ENCODE measurements at places on chromosomes 1 and 21.

DNA sequence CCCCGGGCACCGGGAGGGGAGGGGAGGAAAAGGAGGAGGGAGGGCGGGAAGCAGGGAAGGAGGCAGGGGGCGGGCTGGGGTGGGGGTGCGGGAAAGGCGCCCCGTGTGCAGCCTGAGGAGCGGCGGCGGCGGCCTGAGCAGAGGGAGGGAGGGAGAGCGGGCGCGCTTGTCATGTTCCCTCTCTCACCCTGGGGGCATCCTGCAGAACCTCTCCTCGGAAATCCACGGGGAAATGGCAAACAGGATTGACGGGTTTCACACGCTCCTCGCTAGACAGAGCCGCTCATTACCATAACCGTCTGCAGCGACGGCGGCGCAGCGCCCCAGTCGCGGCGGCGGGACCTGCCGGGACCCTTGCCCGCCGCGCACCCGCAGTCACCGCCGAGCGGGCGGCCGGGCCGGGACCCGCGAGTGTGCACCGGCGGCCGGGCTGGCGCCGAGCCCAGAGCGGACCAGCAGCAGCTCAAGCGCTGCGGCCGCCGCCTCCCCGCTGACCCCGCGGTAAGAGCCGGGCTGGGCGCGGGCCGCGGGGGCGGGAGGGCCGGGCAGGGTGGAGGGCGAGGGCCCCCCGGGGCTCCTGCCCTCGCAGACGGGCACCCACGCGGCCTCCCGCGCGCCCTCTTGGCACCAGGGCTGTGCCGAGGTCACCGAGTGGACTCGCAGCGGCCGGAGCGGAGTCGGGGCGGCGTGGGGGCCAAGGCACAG lies at the start of gene SERTAD4:
SERTAD4 (plus strand) TSS at position 286 of the 705 bp plus-strand sequence. CDS start 5,165 bp downstream, outside the sequence.
- DNase-seq = no peak

DNA sequence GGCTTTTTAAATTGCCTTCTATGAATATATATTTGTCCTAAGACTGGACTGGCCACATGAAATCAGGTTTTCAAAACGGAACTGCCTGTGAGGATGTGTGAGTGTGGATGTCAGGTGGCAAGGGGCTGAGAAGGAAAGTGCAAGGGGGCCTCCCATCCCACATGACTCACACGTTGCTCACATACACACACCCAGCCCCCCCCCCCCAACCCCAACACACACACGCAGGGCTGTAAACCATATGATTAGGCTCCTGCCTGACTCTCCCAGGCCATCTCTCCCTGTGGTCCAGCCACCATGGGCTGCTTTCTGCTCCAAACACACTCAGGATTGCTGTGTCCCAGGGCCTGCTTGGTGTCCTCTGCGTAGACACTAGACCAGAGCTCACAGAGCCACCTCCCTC lies 22.4 kb downstream of the DEGS1 start:
- DNase-seq = peak; percentile 55

GRCh38 chr1:80244372-80244771 lies 1237.8 kb upstream of the ADGRL4 start:
- no peak for DNase-seq

- no peak for DNase-seq
These were observed 120.5 kb upstream of the KLHDC7A start for GRCh38 chr1:18360251-18360650.

GRCh38 chr1:241658081-241658793 lies 6.2 kb downstream of the WDR64 start:
- no peak for DNase-seq

DNA sequence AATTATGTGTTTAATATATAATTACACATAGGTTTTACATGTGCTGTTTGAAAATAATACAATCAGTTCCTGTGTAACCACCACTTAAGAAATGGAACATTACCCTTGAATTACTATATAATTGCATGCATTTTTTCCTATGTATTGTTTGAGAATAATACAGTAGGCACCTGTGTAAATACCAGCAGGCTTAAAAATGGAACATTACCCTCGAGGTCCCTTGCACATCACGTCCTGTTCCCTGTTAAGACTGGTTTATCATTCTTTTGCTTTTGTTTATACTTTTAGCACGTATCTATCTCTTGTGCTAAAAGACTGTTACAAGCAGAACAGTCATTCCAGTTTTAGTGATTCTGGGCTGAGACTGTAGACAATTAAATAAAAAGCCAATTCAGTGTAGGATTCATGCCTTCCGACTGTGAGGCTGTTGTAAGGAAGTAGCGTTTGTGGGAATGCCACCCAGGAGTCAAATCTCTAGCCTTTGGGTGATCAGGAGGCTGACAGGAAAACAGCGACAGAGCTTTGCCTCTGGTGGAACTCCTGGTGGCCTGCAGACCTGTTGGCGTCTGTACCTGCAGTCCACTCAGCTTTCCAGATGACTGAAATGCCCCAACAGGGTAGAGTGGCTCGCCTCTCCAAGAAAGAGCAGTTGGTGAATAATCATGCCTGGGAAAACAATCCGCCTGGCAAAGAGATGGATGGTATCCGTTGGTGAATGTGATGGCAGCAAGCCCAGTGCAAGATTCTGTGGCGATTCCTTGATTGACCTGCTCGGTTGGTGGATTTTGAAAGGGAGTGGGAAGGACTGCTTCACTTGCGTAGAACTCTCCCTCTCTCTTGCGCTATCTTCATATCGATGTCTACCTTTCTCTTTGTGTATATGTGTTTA lies 58.0 kb downstream of the DISC1 start:
- DNase-seq = no peak

- DNase-seq = peak; percentile 25
These were observed 24.9 kb upstream of the GRHL3 start for GRCh38 chr1:24294228-24294672.

- DNase-seq = no peak
These were observed 3.4 kb downstream of the CLCA1 start for GRCh38 chr1:86472152-86472551.

- no peak for DNase-seq
These were observed 73.1 kb upstream of the SCCPDH start for GRCh38 chr1:246651012-246651695.

DNA sequence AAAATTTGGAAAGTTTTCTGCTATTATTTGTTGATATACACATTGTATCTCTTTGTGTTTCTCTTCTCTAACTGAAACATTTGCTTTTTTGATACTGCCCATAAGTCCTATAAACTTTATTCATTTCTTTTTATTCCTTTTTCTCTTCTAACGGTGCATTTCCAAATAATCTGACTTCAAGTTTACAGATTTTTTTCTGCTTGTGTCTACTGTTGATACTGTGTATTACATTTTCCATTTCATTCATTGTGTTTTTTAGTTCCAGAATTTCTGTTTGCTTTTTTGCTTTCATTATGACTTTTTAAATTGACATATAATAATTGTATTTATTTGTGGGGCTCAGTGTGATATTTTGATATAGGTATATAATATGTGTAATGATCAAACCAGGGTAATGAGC lies 38.3 kb upstream of the PLA2G2A start:
- no peak for DNase-seq

- no peak for DNase-seq
These were observed 215.8 kb downstream of the COL24A1 start for GRCh38 chr1:85940656-85941306.

- DNase-seq = no peak
These were observed 132.0 kb downstream of the SYF2 start for GRCh38 chr1:25100151-25100833.

DNA sequence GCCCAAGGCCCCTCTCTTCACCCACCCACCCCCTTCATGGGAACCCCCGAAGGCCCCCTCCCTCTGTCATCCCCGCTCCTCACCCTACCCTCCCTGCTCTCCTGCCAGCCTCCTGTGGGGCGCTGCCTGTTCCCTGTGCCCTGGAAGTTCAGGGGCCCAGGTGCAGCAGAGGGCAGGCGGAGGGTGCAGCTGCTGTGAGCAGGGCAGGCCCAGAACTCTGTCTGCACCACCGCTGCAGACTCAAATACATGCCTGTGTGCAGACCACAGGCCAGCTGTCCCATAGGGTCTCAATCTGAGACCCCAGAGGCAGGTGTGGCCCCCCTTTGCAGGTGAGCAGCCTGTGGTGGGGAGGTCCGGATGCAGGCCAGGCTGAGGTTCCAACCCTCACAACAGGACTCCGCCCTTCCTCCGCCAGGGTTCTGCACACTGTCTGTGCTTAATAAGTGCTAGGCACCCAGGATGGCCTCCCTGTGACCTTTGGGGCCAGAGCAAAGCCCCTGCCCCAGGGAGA lies 62.5 kb downstream of the WNT9A start:
- no peak for DNase-seq

DNA sequence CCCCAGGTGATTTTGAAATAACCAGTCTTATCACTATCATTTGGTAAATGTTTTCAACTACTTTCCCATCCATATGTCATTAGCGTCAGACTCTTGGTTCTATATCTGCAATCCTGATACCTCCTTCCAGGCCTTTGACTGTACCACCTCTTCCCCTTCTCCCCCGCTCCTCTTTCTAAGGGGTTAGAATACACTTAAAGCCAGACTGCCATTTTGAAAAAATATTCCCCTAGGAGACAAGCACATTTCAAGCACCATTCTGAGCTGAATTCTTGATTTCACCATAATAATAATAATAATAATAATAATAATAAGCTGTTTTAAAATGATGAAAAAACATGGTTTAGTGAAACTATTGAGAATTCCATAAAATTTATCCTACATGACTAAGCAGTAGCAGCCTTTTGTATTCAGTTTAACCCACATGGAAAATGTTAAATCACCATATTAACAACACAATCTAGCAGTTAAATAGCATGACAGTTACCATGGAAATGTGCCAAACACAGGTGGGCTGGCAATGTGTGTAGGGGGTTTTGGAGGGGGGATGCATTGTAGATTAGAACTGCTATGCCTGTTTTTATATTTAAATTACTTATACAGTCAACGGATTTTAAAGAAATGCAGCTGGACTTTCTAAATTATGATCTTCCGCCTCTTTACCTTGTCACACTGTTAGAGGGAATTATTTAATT lies 480.2 kb upstream of the DEPDC1 start:
- DNase-seq = no peak

GRCh38 chr1:30911059-30911954 lies 2.7 kb upstream of the SDC3 start:
- DNase-seq = peak; percentile 94

- no peak for DNase-seq
These were observed 9.7 kb upstream of the TFF3 start for GRCh38 chr21:42324896-42325295.

- DNase-seq = no peak
These were observed 22.5 kb upstream of the RC3H1 start for GRCh38 chr1:174044418-174045222.

DNA sequence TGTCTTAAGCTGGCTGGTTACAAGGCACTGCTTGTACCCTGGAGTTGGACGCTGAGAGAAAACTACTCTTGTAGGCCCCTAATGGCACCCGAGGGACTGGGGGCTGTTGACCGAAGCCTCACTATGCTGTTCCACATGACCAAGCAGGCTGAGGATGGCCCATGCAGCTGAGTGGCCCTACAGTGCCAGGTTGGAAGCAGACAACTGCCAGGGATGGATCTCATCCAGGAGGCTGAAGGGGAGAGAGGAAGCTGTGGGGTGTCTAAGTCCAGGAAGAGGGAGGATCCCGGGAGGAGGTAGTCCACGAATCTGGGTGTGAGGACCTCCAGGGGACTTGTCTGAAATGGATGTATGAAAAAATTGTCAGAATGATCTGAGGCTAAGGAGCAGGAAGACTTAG lies 45.8 kb downstream of the FOXD2 start:
- DNase-seq = no peak

DNA sequence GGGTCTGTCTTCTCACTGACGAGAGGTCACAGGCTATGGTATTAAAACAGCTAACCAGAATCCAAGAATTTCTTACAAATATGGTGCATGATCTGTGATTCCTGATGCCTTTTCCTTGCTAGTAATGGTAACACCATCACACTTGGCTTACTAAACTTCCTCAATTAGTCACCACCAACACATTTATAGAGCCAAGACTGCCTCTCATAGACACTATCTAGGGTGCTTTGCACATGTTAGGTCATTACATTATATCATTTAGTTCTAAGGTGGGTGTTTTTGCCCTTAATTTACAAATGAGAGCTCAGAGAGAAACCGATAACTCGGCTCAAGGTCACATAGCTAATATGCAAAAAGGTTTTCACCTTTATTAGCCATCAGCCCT lies 8.7 kb downstream of the KIF21B start:
- DNase-seq = peak; percentile 76

GRCh38 chr21:38905752-38906151 lies 100.0 kb downstream of the ETS2 start:
- DNase-seq = no peak

- DNase-seq = no peak
These were observed 57.0 kb upstream of the SYNC start for GRCh38 chr1:32759521-32759981.

- DNase-seq = no peak
These were observed 92.5 kb downstream of the PBX1 start for GRCh38 chr1:164651351-164651951.

- DNase-seq = no peak
These were observed 27.8 kb downstream of the HSPG2 start for GRCh38 chr1:21909286-21909759.

GRCh38 chr1:197725044-197725443 lies 50.2 kb downstream of the DENND1B start:
- no peak for DNase-seq

- no peak for DNase-seq
These were observed 348.8 kb downstream of the HHAT start for GRCh38 chr1:210677533-210677932.

DNA sequence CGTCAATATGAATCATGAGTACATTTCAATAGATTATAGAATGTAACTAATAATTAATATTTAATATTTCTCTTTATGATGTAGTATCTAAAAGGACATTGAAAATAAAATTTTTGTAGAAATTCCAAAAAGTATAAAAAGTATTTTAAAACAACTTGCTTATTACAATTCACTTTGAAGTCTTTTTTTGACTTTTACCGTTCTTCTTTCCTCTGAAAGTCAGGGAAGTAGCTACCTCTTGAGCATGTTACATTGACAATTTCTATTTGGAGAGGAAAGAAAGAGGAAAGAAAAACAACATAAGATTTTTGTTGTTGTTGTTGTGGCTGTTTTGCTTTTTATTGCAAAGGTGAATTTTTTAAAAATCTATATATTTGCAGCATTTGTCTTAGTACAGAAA lies 1.3 kb downstream of the PTPRC start:
- DNase-seq = peak; percentile 50

GRCh38 chr1:85200463-85201339 lies at the start of gene SYDE2:
Gene SYDE2, minus strand, starts transcription at chr1:85201016. Its CDS starts 20 bp downstream, at chr1:85200996.
- DNase-seq = peak; percentile 70

GRCh38 chr1:202547215-202547614 lies 163.0 kb downstream of the SYT2 start:
- DNase-seq = no peak
